Dermis blood vessel endothelial cell (primary cell): ENCODE measurements at places on chromosomes 7 and 10. TPM values are rescaled to one million over a fixed set of nuclear protein-coding genes. Genes with fewer than 3 reads are reported as not detected.

Gene KNDC1
- 0.28 TPM in 1 of 2 replicates, not detected in the other for total RNA-seq

Gene SCART1
- 0.28 and 1.4 TPM in 2 replicates for total RNA-seq

Gene CDK1
- 38.8 and 100 TPM in 2 replicates for total RNA-seq

Gene SPDYE16
- total RNA-seq: 0.09 TPM in 1 of 2 replicates, not detected in the other

Gene GBX1
- not detected in 2 replicates for total RNA-seq

Gene OR2A42
- total RNA-seq: not detected in 2 replicates

Gene PAX4
- total RNA-seq: 0.09 TPM in 1 of 2 replicates, not detected in the other

Gene SPDYE9
- not detected in 2 replicates for total RNA-seq

Gene DLG5
- total RNA-seq: 7.8 and 11.1 TPM in 2 replicates

Gene FRA10AC1
- 5.1 and 5.8 TPM in 2 replicates for total RNA-seq

Gene CDHR3
- total RNA-seq: 0.51 and 0.84 TPM in 2 replicates

Gene GRID2IP
- 0.05 TPM in 1 of 2 replicates, not detected in the other for total RNA-seq

Gene ZNF273
- 5.1 and 10.9 TPM in 2 replicates for total RNA-seq
